ENCODE measurements at places on chromosomes 11 and 22. TPM values are rescaled to one million over a fixed set of nuclear protein-coding genes. Genes with fewer than 3 reads are reported as not detected.

MN1 gene
- 55.9 TPM for total RNA-seq

ARHGAP42 gene
- total RNA-seq, result 12.6 TPM

PIH1D2 gene
- 5.5 TPM for total RNA-seq

IL18BP gene
- 1.1 TPM for total RNA-seq

LGR4 gene
- total RNA-seq, result 25.1 TPM

INPP5J gene
- under 0.01 TPM for total RNA-seq

SEC14L6 gene
- total RNA-seq, result not detected

C11orf21 gene
- total RNA-seq, result not detected

PLEKHB1 gene
- total RNA-seq, result 1.1 TPM

MLC1 gene
- total RNA-seq, result not detected

GDPD4 gene
- not detected for total RNA-seq

MYH9 gene
- total RNA-seq, result 339 TPM

PNPLA2 gene
- total RNA-seq, result 20.0 TPM

HBG2 gene
- not detected for total RNA-seq

NPAS4 gene
- not detected for total RNA-seq

OR4C5 gene
- total RNA-seq, result not detected

FZD4 gene
- total RNA-seq, result 50.2 TPM

TEAD1 gene
- total RNA-seq, result 131 TPM

OR2D2 gene
- total RNA-seq, result not detected

All from fibroblast of the aortic adventitia (primary cell).